NCI-H510A treated with DMSO at 0.1 percent for 48 hours (cell line): ENCODE measurements at places on chromosomes 7 and 10.
A peak's percentile ranks its signal among the peaks of the same experiment; 100 is the strongest.

- DNase-seq, result no peak
Measured at GRCh38 chr10:3398825-3399646, 226.5 kb upstream of the PITRM1 start.

- DNase-seq, result peak; percentile 75
Measured at GRCh38 chr10:110651044-110651958, 7.2 kb downstream of the RBM20 start.

- DNase-seq, result peak; percentile 28
Measured at GRCh38 chr7:111990643-111991042, 215.6 kb downstream of the DOCK4 start.

- DNase-seq, result no peak
Measured at GRCh38 chr7:35969066-35969465, 168.2 kb downstream of the SEPTIN7 start.

GRCh38 chr7:84971360-84971759 is 215.5 kb downstream of the SEMA3D start:
- DNase-seq, result no peak
